Activated CD8-positive, alpha-beta memory T cell treated with anti-CD3 and anti-CD28 coated beads for 4 hours (primary cell): ENCODE measurements at places on chromosomes 2 and 18.

GRCh38 chr2:207238831-207239701, 73.3 kb upstream of the KLF7 start:
- DNase-seq = no peak

DNA sequence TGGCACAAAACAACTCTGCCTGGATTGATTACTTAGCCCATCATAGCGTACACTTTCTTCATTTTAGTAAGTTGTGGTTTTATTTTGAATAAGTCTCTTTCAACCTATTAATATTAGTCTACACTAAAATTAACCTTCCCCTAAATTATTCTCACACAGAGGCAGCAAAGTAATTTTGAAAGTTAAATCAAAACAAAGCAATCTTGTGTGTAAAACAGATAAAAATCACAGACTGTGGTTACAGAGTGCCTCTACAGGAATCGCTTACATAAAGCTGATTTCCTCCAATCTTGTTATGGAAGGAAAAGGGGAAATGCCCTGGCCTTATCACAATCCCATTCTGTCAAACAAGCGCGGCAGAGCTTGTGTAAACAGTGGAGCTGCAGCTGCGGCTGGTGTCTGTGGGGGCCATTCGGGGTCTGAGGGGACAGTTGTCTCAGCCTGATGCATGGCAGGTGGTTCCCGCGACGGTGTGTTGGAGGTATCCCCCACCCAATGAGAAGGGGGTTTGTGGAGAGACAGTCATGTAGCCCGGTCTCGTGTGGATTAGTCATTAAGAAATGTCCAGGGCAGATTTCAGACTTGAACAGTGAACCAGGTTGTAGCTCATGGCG, 42.1 kb downstream of the BCL2L11 start:
- no peak for DNase-seq

GRCh38 chr2:165681841-165682240, 112.2 kb downstream of the GALNT3 start:
- no peak for DNase-seq

DNA sequence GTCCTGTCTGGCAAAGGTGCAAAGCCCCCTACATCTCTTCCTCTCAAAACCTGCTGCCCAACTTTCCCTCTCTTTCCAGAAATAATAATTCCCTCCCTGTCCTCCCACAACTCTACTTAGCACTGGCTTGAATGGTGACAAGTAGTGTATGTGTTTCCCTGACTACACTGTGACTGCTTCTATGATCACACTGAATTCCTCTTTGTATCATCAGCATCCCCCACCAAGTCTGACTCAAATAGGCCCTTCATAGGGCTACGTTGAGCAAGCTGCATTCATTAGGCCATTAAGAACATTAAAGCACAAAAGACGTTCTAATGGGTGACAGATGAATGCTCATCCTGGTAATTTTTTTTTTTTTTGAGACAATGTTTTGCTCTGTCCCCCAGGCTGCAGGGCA, 13.7 kb upstream of the ST3GAL5 start:
- DNase-seq = no peak

GRCh38 chr2:104865096-104865470, 11.2 kb downstream of the POU3F3 start:
- DNase-seq = no peak

DNA sequence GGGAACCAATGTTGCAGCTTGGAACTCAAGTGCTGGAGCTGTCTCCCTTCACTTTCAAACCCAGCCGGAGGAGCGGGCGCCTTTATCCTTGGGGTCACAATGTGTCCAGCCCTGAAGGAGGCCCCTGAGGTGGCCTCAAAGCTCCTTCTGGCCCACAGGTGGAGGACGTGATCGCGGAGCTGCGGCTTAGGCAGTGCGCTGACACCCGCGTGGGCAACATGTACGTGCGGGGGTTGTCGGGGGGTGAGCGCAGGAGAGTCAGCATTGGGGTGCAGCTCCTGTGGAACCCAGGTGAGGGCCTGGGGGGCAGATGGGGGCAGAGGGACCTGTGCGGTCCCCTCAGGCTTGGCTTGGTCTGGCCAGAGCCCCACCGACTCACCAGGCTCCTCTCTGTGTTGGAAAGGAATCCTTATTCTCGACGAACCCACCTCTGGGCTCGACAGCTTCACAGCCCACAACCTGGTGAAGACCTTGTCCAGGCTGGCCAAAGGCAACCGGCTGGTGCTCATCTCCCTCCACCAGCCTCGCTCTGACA, 13.5 kb downstream of the ABCG8 start:
- no peak for DNase-seq

GRCh38 chr2:159807183-159808031, 9.4 kb upstream of the CD302 start:
- no peak for DNase-seq

DNA sequence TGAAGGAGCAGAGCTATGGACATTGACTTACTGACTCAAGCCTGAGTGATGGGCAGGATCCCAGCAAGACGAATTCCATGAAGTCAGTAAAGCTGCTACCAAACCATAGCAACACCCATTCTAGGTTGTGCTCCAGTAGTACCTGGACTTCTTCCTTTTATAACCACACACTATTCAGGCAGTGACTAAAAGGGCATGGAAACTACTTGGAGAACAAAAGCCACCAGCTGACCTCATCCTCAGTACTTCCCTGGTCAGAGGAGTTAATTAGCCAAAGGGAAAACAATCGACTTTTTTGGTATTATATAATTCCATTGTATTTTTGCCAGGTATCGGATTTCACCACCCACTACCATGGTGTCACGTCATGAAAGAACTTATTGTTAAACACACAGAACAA, 237.1 kb downstream of the TTC32 start:
- no peak for DNase-seq

DNA sequence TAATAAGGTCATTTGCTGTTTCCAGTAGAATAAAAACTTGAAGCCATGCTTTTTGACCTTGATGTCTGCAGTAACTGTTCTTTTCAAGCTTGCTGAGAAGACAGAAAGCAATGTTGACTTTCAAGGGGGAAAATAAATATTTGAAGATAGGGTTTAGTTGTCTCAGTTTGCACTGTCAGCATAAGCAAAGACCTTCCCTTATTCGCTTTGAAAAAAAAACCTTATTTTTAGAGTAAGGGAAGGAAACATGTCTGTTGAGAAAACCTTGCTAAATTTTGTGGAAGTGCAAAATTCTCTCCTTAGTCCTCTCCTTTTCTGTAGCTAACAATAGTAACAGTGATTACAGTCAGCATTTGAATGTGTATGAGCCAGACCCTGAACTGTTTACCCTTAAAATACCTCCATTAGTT, 43.1 kb downstream of the MAP4K4 start:
- DNase-seq = no peak

GRCh38 chr2:45651415-45652089, at the start of gene PRKCE:
Gene PRKCE (plus strand): TSS chr2:45651675.
- DNase-seq = no peak

- no peak for DNase-seq
Measured at GRCh38 chr18:13530879-13531387, 195.4 kb downstream of the FAM210A start.

DNA sequence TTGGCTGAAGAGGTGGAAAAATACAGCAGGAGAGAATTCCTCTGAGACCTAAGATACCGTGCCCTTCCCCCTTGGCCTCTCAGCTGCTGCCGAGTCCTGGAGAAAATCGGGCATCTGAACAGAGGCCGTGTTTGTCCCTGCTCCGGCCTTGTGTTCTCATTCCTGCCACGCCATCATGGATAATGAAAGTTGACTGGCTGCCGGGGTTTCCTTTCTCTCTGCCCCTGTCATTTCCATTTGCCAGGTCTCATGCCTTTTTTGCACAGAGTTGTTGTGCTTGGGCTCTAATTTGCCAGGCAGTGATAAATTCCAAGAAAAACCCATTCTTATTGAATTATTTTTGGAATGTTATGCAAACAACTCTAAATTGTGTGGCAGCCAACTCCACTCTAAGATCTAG, 496.9 kb upstream of the TNP1 start:
- no peak for DNase-seq

GRCh38 chr18:45805551-45805950, 19.9 kb upstream of the SIGLEC15 start:
- no peak for DNase-seq

DNA sequence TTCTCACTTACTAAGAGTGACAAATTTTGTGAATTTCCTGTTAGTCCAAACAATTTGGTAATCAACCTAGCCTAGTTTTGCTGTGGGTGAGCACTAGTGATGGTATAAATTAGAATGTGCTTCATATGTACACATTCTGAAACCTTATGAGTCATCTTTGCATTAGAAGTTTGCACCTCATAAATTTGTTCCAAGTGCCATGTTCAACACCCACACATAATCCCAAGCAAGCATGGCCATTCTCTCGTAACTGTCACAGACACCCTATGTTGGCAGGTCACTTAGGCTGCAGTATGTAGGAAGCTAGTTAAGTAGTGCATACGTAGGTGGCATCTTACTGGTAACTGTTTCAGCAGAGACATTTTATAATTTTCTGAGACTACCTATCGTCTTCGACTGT, 46.9 kb downstream of the NAB1 start:
- DNase-seq = no peak

DNA sequence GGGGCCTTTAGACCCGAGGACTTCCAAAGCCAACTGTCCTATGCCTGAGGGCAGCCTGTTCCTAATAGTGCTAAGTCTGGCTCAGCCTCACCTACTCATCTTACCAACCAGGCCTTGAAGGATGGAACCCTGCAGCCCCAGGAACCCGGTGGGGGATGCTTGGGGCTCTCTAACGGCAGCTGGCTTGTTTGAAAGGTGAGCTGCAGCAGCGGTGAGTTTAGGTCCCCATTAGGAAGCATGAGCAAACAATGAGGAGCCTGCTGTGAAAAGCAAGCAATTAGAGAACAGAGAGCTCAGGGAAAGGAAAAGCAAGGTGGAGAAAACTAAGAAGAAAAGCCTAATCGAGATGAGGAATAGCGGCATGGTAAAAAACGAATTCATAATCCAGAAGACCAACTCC, 39.9 kb downstream of the SP110 start:
- no peak for DNase-seq

DNA sequence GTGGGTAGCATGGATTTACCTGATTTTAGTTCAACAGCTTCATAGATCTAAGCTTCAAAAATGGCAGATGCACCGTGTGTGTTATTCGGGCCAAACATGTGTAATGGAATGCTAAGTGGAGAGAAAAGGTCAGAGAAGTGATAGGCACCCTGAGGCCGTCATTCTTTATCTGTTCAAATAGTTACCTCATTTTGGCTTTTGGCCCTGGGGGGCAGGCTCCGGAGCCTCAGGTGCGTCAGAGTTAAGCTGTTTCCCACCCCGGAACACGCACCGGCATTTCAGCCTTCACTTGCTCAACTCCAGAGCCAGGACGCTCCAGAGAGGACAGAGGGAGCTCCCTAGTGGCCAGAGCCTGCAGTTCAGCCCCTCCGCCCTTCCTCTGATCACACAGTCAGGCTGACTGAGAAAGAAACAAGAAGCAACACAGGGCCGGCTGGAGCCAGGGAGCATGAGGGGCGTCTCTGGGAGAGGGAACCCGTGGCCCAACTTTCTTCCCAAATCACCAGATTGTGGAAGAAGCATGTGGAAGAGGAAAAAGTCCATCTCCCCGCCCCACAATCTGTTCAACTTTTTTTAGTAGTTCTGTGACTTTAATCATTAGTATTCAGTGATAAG, 135.2 kb upstream of the EPC2 start:
- DNase-seq = peak; percentile 66

DNA sequence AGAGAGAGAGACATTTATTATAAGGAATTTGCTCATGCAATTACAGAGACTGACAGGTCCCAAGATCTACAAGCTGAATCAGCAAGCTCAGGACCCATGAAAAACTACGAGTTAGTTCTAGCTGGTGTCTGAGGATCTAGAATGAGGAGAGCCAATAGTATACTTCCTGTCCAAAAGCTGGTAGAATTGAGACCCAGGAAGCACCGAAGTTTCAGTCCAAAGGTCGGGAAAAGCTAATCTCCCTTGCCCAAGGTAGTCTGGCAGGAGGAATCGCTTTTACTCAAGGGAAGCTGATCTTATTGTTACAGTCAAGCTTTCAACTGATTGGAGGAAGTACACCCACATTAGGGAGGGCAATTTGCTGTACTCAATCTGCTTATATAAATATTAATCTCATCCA, 389.6 kb downstream of the ADCYAP1 start:
- DNase-seq = no peak

DNA sequence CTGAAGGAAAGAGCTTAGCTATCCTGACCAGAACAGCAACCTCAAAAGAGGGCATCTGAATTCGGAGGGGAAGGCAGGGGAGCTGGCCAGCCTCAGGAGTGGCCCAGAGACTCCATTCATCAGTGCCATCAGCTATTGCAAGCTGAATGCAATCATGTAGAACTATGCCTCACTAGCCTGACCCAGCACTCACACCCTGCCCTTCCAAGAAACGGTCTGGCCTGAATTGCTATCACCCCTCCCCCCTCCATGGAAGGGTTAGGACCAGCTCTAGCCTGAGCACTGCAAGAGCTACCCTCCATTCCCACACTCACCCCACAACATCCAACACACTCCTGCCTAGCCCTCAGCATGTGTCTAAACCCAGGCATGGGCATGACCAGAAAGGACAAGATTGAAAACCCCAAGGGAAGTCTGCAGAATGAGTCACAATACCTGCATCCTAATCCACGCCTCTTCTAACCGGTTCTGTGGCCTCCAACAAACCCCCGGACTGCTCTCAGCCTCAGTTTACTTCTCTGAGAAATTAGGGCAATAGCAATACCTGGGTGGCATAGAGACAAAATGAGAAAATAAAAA, 120.3 kb downstream of the BCL11A start:
- DNase-seq = no peak

GRCh38 chr2:201070948-201071478, 458 bp downstream of the HYCC2 start:
- DNase-seq = peak; percentile 17

- DNase-seq = no peak
Measured at GRCh38 chr2:157290525-157290924, 33.0 kb downstream of the GALNT5 start.

DNA sequence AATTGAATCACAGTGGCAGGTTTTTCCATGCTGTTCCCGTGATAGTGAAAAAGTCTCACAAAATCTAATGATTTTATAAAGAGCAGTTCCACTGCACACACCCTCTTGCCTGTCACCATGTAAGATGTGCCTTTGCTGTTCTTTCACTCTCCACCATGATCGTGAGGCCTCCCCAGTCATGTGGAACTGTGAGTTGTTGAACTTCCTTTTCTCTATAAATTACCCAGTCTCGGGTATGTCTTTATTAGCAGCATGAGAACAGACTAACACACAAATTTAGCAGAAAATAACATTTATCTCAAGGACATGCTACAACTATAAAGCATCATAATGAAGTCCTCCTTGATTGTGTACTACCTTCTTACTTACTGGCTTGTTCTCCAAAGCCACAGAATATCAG, 1526.0 kb downstream of the LRP1B start:
- DNase-seq = no peak

DNA sequence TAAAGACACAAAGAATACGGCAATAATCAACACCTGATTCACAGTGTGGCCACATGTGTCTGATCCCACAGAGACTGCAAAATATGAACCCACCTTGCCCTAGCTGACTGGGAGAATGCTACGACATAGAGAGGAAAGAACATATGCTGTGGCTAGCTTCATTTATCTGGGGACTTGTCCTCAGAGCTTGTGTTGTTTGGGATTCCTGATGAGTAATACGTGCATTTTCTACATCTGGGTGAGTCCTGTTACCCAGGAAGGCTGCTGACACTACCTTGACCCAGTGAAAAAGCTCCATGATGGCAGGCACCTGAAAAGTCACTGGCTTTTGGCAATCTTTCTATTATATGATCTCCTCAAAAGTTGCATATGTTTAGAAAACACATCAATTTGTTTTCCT, 427.7 kb upstream of the LYPD1 start:
- no peak for DNase-seq
